ENCODE measurements at places on chromosomes 16 and 17. TPM values are rescaled to one million over a fixed set of nuclear protein-coding genes. Genes with fewer than 3 reads are reported as not detected.

- no peak for DNase-seq
Observed at GRCh38 chr17:9974448-9975381, 69.6 kb upstream of the RCVRN start.

GRCh38 chr17:64393000-64393402, 2.3 kb upstream of the PECAM1 start:
- DNase-seq = no peak

- no peak for DNase-seq
Observed at GRCh38 chr17:82632451-82632850, 15.8 kb downstream of the WDR45B start.

GRCh38 chr17:50956750-50957523, 90.8 kb upstream of the TOB1 start:
- peak; percentile 86 for DNase-seq

GRCh38 chr17:40608061-40608581, 39.5 kb downstream of the SMARCE1 start:
- DNase-seq = no peak

GRCh38 chr17:67686241-67686640, 31.5 kb upstream of the NOL11 start:
- DNase-seq = no peak

GRCh38 chr16:29806099-29806579, at the start of gene MAZ:
TSS of gene MAZ (plus strand) at chr16:29806529. CDS start at chr16:29806702, 173 bp downstream.
- DNase-seq = no peak

DNA sequence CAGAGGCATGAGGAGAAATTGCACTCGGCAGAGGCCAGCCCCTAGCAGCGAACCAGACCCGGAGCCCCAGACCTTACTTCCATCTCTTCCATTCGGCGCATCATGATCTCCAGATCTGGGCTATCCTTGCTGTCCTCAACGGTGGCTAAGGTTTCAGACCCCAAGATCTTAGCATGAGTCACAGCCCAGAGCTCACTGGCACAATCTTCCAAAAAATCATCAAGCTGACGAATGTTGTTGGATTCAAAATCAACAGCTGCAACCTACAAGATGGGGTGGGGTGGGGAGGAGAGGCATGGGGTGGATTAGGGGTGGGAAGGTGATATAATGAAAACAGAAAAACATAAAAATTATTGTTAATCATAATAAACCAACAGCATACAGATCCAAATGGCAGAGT, 39.7 kb upstream of the PITPNM3 start:
- no peak for DNase-seq

KRTAP3-1 gene
- total RNA-seq = not detected

GALK1 gene
- total RNA-seq = 43.4 TPM

PIRT gene
- not detected for total RNA-seq

KRTAP4-3 gene
- not detected for total RNA-seq

TP53TG3F gene
- not detected for total RNA-seq
